ENCODE measurements at places on chromosomes 13 and 19.

DNA sequence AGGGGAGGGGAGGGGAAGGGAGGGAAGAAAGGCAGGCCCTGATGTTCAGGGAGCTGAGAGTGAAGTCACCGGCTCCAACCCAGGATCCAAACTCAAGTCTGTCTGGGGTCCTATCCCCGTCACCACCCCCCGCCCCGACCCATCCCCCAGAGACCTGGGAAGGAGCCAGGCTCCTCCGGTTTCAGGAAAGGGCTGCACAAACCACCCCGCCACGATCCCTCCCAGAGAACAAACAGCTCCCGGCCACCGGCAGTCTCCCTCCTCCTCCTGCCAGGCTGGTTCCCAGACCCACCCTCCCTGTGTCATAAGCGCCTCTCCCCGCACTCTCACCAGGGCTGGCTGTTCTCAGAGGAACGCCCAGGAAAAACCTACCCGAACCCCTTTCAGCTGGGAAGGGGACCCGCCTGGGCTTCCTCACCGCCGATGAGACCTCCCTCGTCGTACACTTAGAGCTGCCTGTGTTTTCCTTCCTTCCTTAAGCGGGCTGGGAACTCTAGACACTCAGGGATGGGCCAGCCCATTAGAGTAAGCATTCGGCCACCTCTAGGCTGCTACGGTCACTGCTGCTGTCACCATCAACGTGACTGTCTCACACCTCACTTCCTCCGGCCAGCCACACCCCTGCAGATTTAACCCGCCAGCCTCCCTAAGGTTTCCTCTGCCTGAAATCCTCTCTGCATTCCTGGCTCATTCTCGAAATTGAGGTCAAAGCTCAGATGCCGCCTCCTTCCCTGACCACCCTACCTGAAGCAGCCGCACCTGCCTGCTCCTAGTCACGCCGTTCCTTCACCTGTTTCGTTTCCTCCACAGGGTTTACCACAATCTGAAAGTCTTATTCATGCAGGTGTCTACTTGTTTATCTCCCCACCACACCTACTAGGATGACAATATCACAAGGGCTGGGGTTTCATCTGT is 6.3 kb upstream of the RDH13 start:
- peak; percentile 52 for DNase-seq
- H3K27me3 ChIP-seq: peaks cover 5% of the 10 kb centered on the region
- no peak overlapping the region for H3K27ac ChIP-seq
- H3K4me1 ChIP-seq: no peaks in the 10 kb centered on the region
- peak overlapping the region; percentile 26 for H3K4me3 ChIP-seq

DNA sequence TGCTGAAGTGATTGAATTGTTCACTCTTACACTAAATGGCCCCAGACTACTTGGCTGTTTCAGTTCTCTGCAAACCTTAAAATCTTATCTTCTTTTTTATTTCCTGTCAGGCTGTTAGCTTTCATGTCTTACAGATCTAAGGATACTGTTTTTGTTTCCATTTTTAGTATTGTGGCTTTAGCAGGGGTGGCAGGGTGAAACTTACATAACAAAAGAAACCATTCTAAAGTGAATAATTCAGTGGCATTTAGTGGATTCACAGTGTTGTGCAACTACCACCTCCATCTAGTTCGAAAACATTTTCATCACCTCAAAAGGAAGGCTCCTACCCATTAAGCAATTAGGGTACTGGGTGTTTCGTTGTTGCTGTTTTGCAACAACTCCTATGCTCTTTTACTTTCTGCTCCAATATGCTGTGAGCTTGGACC is 19.8 kb downstream of the TMEM272 start:
- H3K4me3 ChIP-seq: no peak overlapping the region
- no peak overlapping the region for H3K27ac ChIP-seq
- H3K4me1 ChIP-seq: no peaks in the 10 kb centered on the region
- no peaks in the 10 kb centered on the region for H3K36me3 ChIP-seq

- H3K36me3 ChIP-seq: no peaks in the 10 kb centered on the region
- H3K27me3 ChIP-seq: no peaks in the 10 kb centered on the region
- H3K27ac ChIP-seq: peak overlapping the region; percentile 97
- H3K4me1 ChIP-seq: no peaks in the 10 kb centered on the region
- peak overlapping the region; percentile 71 for H3K4me3 ChIP-seq
Measured at GRCh38 chr19:3360421-3361383, 5.7 kb upstream of the NFIC start.

GRCh38 chr19:8366121-8366581 is 2.2 kb downstream of the ANGPTL4 start:
- no peak for DNase-seq
- H3K27me3 ChIP-seq: peaks cover 3% of the 10 kb centered on the region
- no peaks in the 10 kb centered on the region for H3K36me3 ChIP-seq
- peaks cover 9% of the 10 kb centered on the region for H3K4me1 ChIP-seq
- H3K27ac ChIP-seq: no peak overlapping the region

All from kidney (tissue), 22 donors.